ENCODE measurements at places on chromosomes 2 and 18.

GRCh38 chr18:29693334-29693733 is 1349.2 kb downstream of the DSC3 start:
- DNase-seq: peak; percentile 1

- DNase-seq: peak; percentile 8
These were observed 225.7 kb downstream of the EPHA4 start for GRCh38 chr2:221346411-221346810.

DNA sequence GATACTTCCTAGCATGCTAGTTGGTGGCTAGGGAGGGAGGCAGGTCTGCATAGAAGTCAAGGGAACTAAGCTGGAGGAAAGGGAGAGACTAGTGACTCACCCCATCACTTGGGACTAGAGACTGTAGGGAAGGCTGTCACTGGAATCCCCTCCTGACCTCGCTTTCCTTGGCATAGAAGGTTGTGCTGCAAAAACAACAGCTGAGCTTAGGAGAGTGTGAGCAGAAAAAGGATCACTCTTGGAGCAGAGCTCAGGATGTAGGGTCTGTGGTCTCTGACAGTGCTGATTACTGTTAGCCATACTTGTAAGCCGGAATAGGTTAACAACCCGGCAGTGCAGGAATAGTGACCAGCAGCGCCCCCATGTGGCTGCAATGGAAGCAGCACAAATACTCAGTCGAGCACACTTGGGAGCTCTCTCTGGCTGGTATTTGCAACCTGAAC is 66.9 kb upstream of the SMAD2 start:
- no peak for DNase-seq

GRCh38 chr2:30243231-30243630 is 11.9 kb downstream of the LBH start:
- peak; percentile 58 for DNase-seq

GRCh38 chr2:62657783-62658182 is 47.7 kb upstream of the EHBP1 start:
- DNase-seq: no peak

DNA sequence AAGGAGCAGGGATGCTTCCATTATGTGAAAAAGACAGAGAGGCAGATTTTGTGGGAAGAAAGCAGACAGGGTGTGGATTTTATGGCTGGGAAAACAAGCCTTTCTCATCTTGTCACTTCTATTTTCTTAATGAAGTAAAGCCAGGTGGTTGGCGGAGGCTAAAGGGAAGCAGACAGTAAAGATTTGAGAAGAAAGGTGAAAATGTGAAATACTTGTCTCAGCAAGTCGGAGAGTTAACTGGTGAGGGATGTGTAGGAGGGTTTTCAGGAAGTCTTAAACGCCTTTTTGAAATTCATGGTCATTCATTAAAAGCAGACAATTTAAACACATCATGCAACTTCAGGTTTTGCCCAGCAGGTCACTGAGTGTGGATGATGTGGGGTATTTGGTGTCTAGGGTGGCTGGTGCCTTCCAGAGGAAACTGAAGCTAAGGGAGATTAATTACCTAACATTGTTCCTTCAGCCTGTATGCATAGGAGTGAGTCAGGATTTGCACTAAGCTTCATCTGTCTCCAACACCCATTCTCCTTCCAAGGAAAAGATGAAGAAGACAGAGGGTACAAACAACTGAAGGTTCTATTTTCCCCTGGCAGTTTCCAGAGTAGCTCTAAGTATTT is 20.7 kb downstream of the SLC14A2 start:
- DNase-seq: no peak

DNA sequence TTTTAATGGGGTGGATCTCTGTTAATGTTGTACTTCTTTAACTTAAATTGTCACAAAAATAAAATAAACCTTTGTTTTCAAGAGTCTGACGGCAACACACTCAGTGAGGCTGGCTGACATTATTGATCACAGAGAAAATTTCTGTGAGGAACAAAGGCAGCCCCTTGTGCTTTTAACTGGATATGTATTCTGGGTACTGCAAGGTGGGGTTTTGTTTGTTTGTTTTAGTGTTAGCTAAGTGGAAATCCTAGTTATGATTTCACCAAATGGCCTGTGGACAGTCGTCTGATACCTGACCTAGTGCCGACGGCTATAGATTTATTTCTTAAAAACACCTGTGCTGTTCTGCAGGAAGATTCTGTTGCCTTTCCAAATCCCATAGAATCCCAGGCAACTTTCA is 1329.5 kb upstream of the ZEB2 start:
- no peak for DNase-seq

DNA sequence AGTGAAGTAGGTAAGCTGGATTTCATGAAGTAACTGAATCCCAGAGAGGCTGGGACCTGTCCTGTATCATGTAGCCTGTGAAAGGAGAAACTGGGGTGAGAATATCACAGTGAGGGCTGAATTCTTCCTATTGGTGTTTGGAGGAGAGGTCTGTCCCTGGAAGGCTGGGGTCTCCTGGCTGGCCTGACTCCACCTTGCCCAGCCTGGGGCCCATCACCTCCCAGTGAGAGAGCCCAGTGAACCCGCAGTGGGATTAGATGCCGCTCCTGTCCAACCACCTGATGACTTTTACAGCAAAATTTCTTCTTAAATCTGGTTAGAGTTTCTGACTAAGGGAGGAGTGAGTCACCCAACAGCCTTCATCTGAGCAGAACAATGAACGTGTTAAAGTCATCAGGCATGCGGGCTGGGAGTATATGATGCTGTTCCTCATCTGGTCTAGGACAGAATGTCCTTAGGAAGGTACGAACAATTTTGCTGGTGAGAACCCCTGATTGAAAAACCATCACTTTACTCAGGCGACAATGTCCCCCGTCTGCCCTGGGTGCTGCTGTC is 152.9 kb downstream of the LPIN1 start:
- peak; percentile 54 for DNase-seq

- peak; percentile 18 for DNase-seq
These were observed 409.5 kb upstream of the FIGN start for GRCh38 chr2:164145093-164145987.

DNA sequence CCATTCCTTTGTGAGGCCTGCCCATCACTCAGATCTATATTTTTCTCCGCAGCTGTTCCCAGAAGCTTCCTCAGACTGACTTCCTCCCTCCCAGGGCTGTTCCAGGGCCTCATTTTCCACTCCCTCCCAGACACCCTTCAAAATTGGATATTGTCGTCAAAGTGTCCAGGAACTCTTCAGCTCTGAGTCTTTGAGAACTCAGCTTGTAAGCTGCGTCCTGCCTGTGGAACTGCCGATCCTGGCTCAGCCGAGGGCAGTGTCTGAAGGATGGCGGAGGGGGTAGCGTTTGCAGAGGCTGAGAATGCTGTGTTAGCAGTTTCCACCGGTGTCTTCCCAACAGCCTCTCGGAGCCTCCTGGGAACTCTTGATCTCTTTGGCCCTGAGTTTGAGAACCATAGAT is 27.1 kb downstream of the NCK2 start:
- no peak for DNase-seq

DNA sequence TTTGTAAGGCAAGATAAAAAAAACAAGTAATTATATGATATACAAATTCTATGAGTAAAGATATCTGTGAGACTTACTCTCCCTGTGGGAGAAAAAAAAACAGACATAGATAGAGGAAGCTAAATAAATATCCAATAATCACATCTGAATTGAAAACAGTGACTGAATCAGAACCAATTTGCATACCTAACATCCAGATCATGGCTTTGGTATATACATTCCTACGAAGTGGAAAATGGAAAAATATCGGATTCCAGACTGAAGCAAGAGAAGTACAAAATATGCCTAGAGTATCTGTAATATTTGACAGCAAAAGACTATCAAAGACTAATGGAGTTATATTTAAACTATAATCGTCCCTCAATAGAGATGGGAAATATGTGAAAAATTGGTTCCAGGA is 1108.1 kb upstream of the CHAC2 start:
- no peak for DNase-seq

DNA sequence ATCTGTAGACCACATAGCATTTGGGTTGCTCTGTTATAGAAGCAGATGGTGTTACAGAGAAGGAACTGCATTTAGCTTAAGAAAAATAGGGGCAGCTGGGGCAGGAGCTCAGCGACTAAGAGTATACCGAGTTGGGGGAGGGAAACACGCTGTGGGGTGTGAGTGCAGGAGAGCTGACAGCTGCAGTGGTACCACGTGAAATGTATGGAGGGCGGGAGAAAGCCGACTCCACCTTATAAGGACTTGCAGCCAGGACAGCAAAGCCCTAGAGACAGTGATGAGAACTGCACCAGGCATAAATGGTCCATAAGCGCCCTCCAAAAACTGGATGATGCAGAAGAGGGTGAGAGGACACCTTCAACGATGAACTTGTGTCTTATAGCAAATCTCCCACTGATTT is 237.6 kb downstream of the PRKCE start:
- no peak for DNase-seq

DNA sequence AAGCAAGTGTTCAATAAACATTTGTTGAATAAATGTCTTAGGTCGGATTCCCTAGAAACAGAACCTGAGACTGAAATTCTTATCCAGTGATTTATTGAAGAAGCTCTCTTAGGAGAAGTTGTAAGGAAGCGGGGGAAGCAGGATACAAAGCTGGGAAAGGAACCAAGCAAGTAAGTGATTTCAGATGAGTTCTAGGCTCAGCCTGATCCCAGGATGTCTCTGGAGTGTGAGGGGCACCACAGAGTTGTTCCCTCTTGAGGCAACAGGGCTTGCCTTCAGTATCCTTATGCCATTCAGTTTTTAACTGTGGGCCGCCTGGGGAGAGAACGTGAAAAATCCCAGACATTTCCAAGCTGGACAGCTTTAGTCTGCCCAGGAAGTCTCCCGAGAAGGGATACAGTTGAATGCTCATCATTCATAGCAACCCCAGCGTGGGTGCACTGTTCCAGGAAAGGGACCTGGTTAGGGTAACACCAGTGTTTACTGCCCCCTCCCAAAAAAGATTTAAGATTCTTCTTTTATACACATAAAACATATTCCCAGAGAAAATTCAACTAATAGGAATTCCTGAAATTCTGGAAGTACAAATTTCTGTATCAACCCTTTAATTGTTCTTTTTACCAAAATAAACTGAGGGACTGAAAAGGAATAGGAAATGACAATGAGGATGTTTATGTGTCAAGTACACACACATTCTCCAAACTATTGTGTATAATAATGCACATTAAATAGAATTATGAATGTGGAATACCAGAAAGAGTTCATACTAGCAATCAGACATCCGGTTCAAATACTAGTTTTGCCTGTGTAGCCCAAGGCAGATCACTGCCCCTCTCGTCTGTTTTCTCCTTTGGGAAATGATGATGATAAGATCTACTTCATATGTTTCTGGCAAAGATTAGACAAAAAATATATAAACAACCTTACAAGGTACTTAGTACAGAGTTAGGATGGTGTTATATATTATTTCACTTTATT is 592.1 kb upstream of the CDH2 start:
- peak; percentile 60 for DNase-seq

DNA sequence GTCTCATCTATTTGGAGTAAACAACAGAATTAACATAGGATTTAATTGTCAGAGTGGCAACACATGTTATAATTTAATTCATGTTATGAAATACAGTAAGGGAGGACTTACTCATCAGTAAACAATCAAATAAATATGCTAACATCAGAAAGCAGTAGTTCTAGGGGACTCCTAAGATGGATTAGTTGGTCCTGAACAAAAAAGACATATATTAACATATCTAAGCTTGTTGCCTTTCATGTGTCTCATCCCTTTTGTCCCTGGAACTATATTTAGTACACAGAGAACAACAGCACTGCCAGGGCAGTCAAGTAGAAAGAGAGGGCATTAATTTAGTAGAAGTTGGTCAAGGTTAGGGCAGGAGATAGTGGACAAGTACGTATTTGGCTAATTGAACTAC is 117.8 kb upstream of the FZD5 start:
- DNase-seq: peak; percentile 8

DNA sequence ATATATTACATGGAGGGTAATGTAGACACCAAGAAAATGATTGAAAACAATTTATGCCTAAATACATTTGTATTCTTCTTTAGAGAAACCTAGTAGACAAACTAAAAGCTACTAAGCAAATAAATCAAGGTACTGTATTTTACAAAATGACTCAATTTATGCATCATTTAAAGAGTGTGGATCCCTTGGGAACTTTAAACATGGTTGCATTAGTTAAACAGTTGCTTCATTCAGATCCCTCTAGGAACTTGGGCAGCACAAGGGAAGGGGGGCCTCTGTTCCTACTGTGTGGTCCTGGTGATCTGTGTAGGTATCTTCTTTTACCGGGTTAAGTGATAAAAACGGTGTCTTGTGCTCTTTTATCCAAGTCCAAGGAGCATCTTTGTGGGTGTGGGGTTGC is 31.5 kb upstream of the ATP8B1 start:
- DNase-seq: peak; percentile 11

GRCh38 chr18:23694637-23695430 is 5.6 kb downstream of the LAMA3 start:
- DNase-seq: no peak

DNA sequence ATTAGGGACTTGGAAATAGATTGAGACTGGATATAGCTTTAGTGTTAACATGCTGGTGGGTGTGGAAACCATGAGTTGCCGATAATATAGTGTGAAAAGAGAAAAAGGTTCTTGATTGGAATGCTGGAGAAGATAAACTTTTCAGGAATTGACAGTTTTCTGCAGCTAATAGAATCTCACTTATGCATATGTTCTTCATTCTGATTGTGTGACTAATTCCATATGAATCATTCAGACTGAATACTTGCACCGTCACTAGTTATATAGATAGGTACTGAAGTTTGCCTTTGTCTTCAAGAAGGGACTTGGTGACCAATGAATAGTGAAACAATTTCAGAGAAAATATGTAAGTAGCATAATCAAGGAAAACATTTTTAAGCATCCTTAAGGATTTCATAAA is 225.7 kb upstream of the FOSL2 start:
- DNase-seq: peak; percentile 17

GRCh38 chr2:14872779-14873325 is 240.3 kb downstream of the LRATD1 start:
- no peak for DNase-seq

DNA sequence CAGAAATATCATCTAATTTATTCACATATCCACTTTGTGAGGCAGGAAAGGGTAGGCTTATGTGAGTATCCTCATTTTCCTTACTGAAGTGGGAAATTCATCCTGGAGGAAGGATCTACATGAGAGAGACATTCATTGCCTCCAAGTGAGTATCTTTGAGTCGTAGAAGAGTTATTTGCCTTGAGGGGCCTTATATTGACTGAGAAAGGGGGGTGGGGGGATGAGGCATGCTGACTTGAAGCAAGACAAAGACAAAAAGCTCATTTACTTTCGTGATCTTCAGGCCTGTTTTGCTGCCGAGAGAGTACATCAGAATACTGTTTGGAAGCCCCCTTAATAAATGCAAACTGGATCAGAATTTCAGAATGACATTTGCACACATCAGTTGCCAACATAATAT is 17.6 kb upstream of the NEDD4L start:
- no peak for DNase-seq

Measured in AG10803 (cell line).